AG04450 (cell line): ENCODE measurements at places on chromosomes 16 and 17.

GRCh38 chr17:82230609-82231311 lies 1.9 kb downstream of the SLC16A3 start:
- no peak for DNase-seq

DNA sequence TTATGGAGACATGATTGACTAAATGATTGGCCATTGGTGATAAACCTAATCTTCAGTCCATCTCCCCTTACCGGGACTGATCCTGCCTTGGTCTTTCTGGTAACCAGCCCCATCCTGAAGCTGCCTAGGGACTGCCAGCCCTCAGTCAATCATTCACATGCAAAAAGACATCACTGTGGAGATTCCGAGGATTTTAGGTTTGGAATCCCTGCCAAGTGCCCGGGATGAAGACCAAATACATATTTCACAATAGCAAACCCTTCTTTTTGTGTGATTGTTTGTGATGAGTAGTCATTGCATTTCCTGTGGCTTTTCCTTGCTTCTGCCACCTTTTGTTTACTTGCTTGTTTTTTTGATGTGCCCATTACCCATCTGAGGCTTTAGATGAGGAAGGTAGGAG lies 44.0 kb downstream of the EPN2 start:
- no peak for DNase-seq

- no peak for DNase-seq
These were observed 15.0 kb downstream of the PPY start for GRCh38 chr17:43927060-43927864.

GRCh38 chr16:27318392-27319256 lies 4.8 kb downstream of the IL4R start:
- DNase-seq = no peak

DNA sequence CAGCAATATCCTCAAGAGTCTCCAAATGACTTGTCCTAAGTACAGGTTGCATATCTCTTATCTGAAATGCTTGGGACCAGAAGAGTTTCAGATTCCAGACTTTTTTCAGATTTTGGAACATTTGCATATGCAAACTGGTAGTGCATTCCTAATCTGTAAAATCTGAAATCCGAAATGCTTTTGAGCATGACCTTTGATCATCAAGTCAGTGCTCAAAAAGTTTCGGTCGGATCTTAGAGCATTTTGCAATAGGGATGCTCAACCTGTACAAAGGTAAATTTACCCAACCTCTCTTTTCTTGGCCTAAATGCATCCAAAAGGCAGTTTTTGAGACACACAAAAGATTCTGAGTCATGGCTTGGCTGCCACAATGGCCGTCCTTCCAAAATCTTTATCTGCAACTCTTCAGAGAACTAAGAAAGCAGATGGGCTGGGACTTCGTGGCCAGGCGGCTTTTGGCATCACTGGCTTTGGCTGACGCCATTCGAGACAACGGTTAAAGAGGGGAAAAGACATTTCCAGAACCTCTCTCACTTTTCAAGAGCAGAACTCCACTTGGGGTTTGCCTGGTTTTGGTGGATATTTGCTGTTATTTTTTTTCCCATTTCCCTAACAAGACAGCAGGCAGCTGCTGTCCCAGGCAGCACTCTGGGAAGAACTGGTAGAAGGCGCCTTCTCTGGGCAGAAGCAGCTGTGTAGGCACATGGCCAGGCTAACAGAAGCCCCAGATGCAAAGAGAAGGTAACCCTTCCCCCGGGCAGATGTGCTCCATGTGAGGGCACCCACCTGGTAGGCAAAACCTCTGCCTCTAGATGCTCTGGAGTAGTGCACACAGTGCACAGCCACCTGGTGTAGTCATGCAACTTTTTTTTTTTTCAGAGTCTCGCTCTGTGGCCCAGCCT lies 8.9 kb downstream of the CPPED1 start:
- no peak for DNase-seq

GRCh38 chr17:51901242-51901641 lies 257.3 kb downstream of the CA10 start:
- DNase-seq = no peak

DNA sequence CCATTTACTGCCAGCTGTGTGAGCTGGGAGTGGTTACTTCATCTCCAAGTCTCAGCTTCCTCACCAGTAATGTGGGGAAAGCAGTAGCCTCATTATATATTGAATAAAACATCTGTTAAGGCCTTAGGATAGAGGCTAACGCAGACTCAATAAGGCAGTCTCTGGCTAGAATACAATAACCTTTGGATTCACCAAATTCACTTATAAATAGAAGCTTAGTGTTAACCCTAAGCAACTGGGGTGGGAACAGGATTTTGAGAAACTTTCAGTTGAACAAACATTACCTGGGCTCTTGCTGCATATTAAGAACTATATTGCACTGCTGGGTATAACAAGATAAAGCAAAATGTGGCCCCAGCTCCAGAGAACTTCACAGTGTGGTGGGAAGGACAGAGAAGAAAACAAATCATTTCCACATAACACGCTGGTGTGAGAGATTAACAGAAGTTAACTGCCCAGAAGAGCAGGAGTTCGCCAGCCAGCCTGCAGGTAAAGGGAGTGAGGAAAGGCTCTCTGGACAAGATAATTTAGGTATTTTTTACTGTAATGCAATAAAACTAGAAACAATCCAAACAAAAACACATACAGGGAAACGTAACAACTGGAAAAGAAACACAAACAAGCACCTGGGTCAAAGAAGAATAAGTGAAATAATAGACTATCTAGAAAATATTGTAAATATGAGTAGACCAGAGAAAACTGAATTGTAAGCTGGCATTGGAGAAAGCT lies 57.0 kb downstream of the USP31 start:
- no peak for DNase-seq

DNA sequence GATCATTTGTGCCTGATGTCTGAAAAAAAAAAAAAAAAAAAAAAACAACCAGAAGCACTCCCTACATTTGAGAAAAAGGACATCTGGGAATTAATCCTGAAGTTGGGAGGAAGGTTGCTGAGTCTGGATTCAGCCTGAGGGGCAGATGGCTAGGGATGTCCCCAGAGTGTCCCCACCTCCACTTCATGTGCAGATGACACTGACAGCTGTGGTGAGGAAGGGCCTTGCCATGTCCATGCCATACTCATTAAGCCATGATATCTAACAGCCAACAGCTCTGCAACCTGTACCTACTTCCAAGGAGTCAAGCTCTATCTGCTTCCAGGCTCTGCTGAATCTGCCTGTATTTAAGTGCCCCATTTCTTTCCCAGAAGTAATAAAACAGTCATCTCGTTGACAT lies 356.0 kb downstream of the CA10 start:
- DNase-seq = no peak

DNA sequence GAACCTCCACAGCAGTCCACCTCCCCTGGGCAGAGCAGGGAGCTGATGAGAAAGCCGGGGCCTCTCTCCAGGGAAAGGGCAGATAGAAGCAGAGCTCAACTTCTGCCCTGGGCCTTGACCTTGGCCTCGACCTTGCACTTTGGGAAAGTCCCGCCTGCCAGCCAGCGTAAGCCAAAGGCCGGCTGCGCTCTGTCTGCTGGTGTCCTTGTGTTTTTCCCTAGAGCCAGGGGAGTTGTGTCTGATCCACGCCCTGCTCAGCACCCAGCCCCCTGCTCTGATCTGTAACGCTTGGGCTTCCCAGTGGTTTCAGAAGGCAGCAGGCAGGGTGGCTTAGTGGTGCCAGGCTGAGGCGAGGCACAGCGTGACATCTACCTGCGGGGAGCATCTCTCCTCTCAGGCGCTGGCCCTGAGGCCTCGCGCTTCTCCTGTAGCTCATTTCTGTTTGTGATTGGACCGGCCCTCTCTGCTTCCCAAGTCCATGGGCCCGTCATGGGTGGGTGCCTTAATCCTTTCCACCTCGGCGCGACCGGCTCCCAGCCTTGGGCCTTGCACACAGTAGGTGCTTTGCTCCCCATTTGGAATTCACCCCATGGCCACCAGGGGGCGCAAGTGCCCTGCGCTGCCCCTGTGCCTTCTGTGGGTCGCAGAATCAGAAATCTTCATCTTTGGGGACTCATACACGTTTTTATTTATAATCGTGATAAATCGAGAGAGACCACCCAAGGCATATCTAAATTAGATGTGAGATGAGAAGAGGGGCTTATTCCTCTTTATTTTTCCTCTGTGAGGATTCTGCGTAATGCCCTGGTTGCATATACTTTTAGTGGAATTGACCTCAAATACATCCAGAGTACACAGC lies 24.2 kb downstream of the SGSH start:
- no peak for DNase-seq

GRCh38 chr17:45406107-45406506 lies 26.6 kb downstream of the ARHGAP27 start:
- no peak for DNase-seq
